Fibroblast of skin of right biceps (primary cell): ENCODE measurements at places on chromosomes 6 and 20.

DNA sequence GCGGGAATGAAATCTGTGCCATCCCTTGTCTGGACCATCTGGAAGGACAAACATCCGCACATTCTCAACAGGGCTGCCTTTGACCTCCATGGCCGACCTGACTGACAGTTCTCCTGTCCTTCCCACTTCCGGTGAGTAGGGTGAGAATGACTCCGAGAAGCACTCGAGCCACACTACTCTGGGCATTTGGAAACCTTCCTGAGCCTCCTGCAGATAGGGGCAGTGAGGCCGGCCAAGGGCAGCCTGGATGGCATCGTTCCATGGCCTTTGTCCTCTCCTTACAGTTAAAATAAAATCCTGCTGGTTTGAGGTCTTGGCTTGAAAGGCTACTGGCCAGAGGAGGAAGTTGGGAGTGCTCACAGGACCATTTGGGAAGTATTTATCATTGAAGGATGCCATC lies 70.9 kb upstream of the QKI start:
- no peak for DNase-seq

- DNase-seq = no peak
These were observed 56.3 kb downstream of the EDN3 start for GRCh38 chr20:59356662-59357165.

DNA sequence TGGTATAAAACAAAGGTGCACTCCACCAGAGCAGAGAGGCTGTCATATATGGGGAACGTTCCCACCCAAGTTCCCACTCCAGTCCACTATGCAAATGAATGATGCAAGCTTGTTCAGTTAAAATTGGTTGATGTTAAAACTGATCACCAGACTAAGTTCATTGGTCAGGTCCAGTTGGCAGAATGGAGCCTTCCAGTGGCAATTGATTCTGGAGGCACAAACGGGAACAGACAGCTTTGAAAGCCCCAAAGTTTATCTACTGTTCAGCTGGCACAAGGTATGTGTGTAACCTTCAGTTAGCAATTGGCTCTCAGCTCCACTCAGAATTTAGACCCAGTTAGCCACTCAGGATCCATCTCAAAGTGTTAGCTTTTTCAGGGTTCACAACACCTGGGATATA lies 119.4 kb upstream of the CEP85L start:
- no peak for DNase-seq

- DNase-seq = peak; percentile 85
These were observed 18.0 kb downstream of the ATP9A start for GRCh38 chr20:51750037-51750769.

DNA sequence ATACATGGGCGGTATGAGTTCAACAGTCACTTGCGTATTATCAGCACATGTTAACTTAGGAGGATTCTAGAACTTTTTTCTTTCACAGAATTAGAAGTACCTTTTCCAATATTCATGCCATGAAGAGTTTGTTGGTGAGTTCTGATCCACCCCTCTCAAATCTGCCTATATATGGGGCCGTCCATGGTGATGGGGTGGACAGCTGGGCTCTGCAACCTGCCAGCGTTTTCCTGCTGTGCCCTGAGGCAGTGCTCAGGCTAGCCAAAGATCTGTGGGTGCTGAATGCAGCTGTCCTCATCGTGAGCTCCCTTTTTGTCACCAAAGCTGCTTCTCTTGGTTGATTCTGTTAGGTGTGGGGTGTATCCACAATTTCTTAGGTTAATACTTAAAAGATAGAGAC lies 88.7 kb downstream of the THBS2 start:
- no peak for DNase-seq

GRCh38 chr6:167505782-167506181 lies 180.9 kb downstream of the TTLL2 start:
- no peak for DNase-seq

- peak; percentile 23 for DNase-seq
These were observed 346.3 kb downstream of the QKI start for GRCh38 chr6:163760860-163761259.

- no peak for DNase-seq
These were observed 5.4 kb downstream of the NKX2-4 start for GRCh38 chr20:21391972-21392352.

DNA sequence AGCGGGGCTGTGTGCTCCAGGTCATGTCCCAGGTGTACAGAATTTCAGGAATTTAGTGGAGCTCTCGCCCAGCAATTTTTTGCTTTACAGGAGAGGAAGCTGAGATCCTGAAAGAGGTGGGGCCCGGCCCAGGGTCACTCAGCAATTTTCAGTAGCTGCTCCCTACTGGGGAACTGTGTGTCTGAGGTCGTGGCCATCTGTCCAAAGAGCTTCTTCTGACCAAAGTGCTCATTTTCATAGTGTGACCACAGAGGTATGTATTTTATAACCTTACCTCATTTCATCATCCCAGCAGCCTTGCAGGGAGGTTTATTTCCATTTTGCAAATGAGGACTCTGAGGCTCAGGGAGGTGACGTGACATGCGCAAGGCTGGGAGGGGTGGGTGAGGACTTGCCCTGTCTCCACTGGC lies 46.3 kb downstream of the FAM209B start:
- no peak for DNase-seq
